IPS DF 19.7 (cell line): ENCODE measurements at places on chromosomes 7 and 10.

DNA sequence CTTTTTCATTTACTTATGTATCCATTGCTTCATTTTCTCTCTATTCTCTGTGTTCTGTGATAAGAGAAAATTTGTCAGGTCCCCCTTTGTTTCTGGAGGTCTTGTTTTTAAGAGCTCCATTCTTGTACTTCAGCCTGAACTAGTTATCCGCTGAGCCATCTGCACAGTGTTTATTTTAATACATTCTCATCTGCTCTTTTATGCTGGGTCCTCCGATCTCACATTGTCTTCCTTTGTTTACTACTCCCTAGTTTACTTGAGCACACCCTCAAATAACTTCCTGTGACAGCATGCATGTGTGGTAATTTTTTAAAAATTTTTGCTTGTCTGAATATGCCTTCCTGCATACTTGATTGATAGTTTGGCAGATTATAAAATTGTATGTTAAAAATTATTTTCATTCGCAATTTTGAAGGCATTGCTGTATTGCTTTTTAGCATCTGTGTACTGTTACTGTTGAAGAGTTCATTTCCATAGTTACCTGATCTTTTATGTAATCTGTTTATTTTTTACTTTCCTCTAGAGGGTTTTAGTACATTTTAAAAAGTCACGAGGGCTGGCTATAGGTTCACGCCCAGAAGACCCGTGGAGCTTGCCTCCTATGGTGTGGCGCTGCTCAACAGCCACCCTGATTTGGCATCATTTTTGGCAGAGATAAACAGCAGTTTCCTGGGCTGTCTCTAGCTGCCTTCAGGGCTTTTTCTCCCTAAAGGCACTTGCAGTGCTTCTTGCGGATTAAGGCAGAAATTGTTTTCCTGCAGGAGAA is 31.9 kb downstream of the RSBN1L start:
- DNase-seq, result peak; percentile 3

DNA sequence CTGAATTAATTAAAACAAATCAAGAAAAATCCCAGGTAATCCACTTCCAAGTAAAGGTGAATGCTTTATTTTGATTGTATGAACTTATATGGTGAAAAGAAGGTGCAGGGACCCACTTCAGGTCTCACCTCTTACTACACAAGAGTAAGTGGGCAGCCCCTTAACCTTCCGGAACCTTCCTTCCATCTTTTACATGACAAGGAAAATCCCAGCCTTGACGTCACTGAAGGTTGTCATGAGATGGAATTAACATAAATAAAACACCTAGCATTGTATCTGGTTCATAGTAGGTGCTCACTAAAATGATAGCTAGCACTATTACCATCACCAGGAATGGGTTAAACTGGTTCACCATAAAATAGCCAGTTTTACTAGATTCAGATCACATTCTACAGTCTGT is 119.5 kb downstream of the ICA1 start:
- DNase-seq, result no peak

DNA sequence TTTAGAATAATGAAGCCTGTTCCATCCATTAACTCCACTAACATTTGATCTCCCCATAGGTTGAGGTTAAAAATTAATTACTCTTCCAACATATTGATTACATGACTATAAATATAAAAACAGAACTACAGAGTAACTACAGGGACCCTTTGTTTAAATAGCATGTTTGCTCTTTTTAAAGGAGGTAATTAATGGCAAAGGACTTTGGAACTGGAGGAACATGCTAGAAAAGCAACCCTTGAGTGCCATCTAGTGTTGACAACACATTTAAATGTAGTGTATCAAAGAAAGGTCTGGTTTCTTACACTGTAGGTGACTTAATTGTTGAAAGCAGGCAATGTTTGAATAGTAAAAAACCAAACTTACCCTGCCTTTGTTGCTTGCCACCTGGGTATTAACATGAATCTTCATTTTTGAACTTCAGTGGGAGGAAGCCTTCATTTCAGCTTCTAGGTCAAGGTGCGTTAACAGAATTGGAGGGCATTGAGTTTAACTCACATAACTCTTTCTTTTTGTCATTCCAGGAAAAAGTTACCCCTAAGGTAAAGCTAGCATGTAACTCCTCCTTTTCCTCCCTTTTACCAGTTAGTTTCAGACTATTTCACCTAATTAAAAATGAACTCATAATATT is 52.6 kb upstream of the CAPZA2 start:
- DNase-seq, result peak; percentile 40

GRCh38 chr10:22436526-22436892 is 91.2 kb downstream of the SPAG6 start:
- DNase-seq, result no peak

DNA sequence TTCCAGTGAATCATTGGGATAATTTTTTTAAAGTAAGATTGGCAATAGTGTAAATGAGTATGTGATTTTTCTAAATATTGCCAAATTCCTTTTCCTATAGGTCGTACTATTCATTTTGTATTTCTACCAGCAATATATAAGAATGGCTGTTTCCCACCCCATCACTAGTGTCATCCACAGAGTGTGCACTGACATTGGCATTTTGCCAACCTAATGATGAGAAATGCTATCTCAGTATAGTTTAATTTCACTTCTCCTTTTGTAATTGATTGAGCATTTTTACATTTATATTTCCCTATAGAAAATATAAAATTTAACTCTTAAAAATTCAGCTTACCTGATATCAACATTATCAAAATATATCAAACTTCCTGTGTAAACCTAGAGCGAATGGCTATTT is 17.6 kb upstream of the TMEM26 start:
- DNase-seq, result no peak

DNA sequence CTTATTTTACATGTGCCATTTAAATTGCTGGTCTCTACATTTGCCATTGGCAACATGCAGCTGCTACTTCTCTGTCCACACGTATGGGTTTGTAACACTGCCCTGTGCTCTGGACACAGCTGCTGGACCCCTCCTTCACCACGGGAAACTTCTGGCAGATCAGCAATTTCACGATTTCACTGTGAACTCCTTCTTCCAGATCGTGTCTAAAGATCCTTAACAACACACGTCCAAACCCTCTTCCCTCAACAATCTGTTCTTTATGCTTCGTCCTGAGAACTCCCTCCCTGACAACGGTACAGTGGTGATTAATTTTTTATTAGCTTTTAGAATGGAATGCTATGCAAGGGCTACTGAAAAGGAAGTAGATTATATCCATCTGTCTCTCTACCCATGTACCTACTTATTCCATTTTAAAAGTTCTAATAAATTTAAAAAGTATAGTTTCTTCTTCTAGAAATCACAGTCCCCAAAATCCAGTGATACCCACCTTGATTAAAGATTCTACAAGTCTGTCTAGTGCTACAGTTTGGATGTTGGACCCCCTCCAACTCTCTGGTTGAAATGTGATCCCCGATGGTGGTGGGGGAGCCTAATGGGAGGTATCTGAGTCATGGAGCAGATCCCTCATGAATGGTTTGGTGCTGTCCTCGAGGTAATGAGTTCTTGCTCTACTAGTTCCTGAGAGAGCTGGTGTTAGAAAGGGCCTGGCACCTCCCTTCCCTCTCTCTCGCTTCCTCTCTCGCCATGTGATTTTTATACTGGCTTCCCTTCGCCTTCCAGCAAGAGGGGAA is 81.0 kb downstream of the KIAA1549 start:
- DNase-seq, result no peak

GRCh38 chr10:201328-201771 is 66.1 kb downstream of the ZMYND11 start:
- DNase-seq, result no peak

GRCh38 chr7:23276947-23277346 is 22.2 kb upstream of the MALSU1 start:
- no peak for DNase-seq
